ENCODE measurements at places on chromosomes 6 and 20. TPM values are rescaled to one million over a fixed set of nuclear protein-coding genes. Genes with fewer than 3 reads are reported as not detected.
A peak's percentile ranks its signal among the peaks of the same experiment; 100 is the strongest.

GRCh38 chr6:154471609-154472362 lies 38.7 kb downstream of the CNKSR3 start:
- ATAC-seq = peak; percentile 62

DNA sequence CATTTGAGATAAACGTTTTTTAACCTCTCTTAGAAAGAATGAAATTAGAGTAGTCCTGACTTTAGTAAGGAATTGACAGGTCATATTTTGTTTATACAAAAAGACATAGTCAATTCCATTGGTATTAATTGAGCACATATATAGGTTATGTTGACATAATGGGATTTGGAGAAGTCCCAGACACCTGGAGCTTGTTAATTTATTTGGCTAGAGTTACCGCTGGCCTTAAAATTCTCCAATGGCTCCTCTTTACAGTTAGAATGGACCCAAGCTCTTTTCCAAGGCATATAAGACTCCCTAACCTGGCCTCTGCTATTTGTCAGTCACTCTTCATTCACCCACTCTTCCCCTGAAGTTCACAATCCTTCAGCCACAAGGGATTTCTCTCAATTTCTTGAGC lies 221.3 kb downstream of the CBLN4 start:
- ATAC-seq = no peak

The ZSCAN12 gene
- 2.5 TPM for total RNA-seq

- peak; percentile 34 for ATAC-seq
Observed at GRCh38 chr20:33099843-33100538, 20.5 kb downstream of the BPIFB4 start.

DNA sequence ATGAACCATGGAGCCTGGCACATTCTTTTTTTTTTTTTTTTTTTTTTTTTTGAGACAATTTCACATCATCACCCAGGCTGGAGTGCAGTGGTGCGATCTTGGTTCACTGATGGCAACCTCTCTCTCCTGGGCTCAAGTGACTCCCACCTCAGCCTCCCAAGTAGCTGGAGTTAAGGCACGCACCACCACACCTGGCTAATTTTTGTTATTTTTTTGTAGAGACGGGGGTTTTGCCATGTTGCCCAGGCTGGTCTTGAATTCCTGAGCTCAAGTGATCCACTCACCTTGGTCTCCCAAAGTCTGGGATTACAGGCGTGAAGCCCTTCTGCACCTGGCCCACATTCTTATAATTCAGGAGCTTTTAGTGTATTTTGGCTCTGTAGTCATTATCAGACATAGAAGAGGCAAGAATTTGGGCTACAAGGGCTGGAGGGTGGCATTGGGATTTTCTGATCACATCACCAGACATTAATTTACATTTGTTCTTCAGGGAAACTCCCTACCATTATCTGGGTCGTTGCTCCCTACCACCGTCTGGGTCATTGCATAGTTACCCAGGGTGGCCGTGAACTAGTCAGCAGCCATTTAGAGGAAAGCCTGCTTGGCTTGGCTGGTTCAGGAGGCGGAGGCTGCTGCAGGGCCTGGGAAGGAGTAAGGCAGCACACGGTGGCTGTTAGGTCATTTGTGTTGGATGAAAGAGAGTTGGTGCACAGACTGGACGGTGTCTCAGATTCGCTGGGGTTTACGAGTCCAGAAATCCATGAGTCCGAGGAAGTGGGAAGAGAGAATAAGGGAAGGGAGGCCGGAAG lies 17.6 kb downstream of the ARID1B start:
- ATAC-seq = peak; percentile 62

- no peak for ATAC-seq
Observed at GRCh38 chr6:108123481-108123929, 42.3 kb upstream of the NR2E1 start.

GRCh38 chr6:144036064-144036834 lies 28.2 kb upstream of the PLAGL1 start:
- no peak for ATAC-seq

DNA sequence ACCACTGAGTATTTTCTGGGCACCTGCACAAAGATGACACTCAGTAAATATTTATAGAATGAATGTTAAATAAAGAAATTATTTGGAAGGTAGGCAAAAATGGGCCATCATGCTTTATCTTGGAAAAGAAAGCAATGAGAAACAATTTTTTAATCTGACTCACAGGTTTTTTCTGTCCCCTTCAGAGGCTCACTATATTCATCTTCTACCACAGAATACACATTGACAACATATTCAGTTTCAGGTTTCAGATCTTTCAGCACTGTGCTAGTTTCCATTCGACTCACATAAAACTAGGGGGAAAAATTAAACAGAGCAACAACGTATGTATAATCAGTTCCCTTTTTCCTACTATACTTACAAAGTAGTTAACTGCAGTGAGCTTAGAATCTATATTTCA lies 58.3 kb downstream of the COL12A1 start:
- no peak for ATAC-seq

- peak; percentile 84 for ATAC-seq
Observed at GRCh38 chr6:63573076-63573898, 1.0 kb downstream of the LOC128125822 start.

DNA sequence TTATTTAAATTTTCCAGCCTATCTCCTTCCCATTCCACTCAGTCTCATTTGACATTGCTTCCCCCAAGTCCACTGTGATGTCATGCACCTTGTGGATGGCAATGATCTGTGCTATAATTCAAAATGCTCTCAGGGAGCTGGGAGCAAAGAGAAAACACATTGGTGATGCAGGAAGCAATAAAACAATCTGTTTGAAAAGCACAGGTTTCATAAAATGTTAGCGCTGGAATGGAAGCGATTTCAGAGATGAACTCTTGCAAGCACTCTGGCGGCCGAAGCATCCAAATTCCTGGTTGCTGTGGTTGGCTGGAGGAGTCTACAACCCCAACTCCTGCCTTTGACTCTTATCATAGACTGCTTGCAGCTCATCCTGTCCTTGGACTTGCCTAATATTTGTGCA lies 167.0 kb downstream of the GMPR start:
- ATAC-seq = no peak

DNA sequence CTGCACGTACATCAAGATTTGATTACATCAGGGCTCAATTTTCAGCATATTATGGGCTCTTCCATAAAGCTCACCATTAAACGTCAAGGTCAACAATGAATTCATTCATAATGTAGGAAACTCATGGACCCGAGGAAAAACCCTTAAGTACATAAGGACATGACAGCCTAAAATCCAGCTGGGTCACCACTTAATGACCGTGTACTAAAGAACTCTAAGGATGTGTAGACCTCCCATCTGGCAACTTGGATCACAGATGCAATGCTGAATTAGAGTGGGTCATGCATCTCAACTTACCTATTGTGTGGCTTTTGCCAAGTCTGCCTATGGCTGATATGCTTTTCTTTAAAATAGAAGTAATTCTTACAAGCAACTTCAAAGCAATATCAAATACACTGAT lies 26.7 kb upstream of the DEFB112 start:
- ATAC-seq = no peak

- ATAC-seq = no peak
Observed at GRCh38 chr6:13767121-13767808, 47.1 kb downstream of the MCUR1 start.

DNA sequence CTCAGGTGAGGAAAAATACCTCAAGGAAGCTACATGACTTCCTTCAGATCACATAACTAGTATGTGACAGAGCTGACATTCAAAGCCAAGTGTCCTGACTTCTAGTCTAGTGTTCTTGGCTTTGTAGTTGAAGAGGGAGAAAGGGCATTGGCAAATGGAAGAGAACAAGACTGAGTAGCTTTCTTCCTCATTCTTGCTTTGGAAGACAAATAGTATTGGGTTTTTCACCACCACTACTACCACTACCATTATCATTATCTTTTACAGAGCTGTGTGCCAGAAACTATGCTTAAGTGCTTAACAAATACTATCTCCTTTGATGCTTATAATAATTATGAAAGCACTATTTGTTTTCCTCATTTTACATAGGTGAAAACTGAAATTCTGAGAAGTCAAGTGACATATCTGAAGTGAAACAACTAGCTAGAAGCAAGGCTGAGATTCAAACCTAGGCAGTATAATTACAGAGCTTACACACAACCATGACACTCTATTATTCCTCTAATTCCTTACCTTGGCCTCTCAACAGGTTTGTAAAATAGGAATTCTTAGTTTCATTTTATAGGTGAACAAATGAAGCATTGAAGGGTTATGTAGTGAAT lies 6.8 kb downstream of the ACSS2 start:
- ATAC-seq = no peak

- ATAC-seq = no peak
Observed at GRCh38 chr6:56450882-56451739, 191.6 kb downstream of the DST start.

The TUBB1 gene
- not detected for total RNA-seq

DNA sequence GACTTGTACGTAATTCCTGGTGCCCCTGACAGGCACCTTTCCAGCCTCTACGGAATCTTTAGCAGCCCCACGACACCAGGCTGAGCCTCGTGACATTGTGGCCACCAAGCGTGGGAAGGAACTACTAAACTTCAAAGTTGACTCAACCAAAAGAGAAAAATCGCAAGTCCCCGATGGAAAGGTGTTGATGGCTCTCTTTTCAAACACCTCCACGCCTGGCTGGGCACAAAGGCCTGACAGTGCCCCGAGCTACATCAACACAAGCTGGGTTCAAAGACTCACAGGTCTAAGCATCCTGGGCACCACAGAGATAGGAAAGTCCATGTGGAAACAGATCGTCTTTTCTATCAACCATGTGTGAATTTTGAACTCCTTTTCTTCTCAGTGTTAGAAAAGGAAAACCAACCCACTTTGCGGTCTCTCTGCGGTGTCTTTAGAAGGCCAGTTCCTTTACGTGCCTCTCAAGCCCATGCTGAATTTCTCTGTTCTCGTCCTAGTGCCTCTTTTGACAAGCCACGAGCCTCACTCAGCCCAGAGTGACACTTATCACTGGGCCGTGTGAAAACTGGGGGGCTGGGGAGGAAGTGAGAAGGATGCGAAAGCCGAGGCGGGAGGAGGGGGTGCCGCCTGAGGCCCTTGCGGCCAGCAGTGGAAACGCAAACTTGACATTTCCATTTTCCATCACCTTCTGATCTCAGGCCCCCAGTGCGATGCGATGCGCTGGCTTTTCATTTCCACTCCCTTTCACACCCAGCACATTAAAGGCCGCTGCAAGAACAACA lies 59.4 kb downstream of the GFOD1 start:
- ATAC-seq = peak; percentile 17

The MAN1A1 gene
- 4.9 TPM for total RNA-seq

GRCh38 chr6:167295495-167296292 lies 4.6 kb downstream of the UNC93A start:
- no peak for ATAC-seq

The EYA4 gene
- 0.20 TPM for total RNA-seq

DNA sequence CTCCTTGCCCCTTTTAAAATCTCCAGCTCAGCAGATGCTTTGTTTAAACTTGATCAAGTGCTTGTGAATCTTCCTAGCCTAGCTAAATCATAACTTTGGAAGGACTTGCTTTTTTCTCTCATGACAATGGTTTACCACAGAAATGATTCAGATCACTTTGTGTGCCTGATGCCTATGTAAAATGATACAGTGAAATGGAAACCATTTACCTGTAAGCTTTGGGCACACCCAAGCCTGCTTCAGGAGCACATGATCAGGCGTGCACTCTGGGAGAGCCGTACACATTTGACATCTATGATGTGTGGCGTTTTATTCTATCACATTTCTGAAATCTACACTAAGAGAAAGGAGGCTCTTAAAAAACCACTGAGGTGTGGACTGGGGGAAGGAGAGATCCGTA lies 41.1 kb downstream of the PTPN1 start:
- ATAC-seq = peak; percentile 75

DNA sequence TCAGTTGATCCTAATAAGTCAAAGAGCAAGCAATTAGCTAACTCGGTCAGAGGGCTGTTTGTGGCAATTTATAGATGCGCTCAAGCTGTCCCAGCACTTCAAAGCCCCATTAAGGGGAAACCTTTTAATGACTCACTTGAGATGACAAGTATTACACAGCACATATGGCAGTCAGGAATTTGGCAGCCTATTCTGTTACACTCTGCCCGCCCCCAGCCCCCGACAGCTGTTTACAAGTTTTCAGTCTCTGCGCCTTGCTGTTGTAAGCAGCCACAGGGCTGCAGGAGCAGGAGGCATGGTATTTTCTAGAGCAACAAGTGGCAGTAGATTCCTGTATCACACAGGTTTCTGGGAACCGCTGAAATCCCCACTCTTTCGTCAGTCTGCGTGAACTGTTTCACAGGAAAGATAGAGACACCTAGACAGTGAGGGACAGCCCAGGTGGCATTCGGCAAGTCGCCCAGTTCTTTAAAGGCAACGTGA lies 263.0 kb downstream of the FOXC1 start:
- no peak for ATAC-seq

The PLA2G7 gene
- 0.32 TPM for total RNA-seq

The CST4 gene
- total RNA-seq = not detected

GRCh38 chr6:129238991-129239390 lies 356.1 kb downstream of the LAMA2 start:
- ATAC-seq = no peak

DNA sequence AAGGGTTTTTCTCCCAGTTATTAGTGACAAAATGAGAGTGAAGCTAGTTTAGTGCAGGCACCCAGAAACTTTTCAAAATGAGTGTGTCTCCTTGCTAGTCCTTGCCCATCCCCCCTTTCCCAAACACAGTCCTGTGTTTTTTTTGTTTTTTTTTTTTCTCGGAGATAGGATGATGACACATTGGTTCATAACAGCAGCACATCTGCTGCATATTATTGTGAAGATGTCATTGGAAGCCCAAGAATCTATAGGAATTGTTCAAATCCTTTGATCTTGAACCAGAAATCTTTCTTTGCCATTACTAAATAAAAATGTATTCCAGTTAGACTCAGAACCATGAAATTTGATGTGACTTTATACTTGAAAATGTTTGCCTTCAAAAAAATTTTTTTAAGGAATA lies 162.4 kb downstream of the FRK start:
- no peak for ATAC-seq

GRCh38 chr6:89679215-89680120 lies 40.9 kb upstream of the LYRM2 start:
- no peak for ATAC-seq

The IL17A gene
- total RNA-seq = not detected

The PM20D2 gene
- total RNA-seq = 5.5 TPM

GRCh38 chr6:158786645-158787304 lies 32.4 kb downstream of the EZR start:
- ATAC-seq = peak; percentile 49

DNA sequence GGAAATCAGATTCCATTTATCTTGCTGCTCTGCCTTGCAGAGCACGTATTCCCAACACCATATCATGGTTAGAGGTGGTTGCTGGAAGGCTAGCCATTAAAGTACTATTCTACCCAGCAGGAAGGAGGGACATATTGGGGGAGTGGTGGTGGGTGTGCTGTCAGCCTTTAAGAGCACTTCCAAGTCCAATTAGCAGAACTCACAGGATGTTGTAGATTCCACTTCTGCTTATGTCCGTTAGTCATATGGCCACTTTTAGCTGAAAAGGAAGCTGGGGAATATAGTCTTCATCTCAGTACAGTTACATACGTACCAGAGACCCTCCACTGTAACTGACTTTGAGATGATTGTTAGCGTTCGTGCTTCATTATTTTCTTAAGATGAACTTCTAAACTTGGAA lies 94.4 kb downstream of the SAMD3 start:
- no peak for ATAC-seq

GRCh38 chr6:125363824-125364165 lies 62.0 kb upstream of the HDDC2 start:
- ATAC-seq = no peak

GRCh38 chr6:158026901-158027589 lies 45.4 kb downstream of the SYNJ2 start:
- no peak for ATAC-seq
